NCI-H146 (cell line): ENCODE measurements at places on chromosomes 1 and 21.

DNA sequence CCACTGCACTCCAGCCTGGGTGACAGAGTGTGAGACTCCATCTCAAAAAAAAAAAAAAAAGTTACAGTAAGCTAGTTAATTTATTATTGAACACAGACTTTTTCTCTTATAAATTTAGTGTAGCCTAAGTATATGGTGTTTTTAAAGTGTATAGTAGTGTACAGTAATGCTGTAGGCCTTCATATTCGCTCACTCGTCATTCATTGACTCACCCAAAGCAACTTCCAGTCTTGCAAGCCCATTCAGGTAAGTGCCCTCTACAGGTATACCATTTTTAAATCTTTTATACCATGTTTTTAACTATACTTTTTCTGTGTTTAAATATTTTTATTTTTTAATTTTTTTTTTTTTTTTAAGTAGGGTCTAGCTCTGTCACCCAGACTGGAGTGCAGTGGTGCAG lies 12.1 kb downstream of the POU2F1 start:
- DNase-seq = no peak

DNA sequence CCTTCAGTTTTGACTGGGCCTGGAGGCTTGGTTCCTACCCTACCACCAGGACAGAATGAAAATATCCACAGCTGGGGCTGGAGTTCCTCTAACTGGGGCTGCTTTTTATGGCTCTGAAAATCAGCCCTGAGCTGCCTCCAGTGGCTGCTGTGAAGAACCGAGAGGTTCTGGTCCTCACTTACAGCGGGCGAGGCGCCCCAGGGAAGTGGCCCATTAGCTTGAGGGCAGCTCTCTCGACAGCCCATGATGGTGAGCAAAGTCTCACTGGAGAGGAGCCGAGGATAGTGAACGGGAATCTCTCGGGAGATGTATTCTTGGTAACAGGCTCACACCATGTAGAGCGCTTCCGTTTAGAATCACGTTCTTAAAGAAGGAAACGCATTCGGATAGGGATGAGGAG lies 459.7 kb downstream of the KIF26B start:
- DNase-seq = no peak

DNA sequence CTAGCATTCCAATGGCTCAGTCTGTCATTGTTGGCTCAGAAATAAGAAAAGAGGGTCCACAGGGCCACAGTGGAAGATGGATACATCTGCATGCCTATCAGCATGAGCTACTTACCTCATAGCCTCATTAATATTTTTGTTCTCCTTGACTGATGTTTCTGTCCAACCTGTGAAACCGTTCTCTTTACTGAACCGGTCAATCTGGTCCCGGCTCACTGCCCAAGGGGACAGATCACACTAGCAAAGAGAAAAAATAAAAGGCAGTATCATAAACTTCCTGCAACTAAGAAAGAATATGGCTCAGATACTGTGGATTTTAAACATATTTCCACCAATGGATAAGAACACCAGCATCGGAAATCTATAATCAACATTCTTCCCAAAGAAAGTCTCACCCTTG lies 4.7 kb downstream of the RAB29 start:
- no peak for DNase-seq

DNA sequence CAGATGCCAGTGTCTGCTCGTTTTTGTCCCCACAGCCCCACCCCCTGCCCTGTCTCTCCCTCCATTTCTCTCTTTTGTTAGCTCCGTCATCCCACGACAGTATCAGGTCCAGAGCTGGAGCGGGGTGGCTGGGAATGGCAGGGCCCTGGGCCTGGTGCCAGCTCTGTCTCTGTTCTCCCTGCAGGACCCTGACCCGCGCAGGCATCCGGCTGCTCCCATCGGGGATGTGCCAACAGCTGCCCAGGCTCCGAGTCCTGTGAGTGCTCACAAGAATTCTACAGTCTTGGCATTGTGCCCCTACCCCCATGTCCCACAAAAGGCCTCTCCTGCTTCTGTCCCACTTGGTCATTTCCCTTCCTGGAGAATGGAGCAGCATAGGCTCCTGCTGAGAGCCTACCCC lies 37.4 kb downstream of the UBE2T start:
- no peak for DNase-seq

GRCh38 chr1:82446955-82447354 lies 646.2 kb downstream of the ADGRL2 start:
- DNase-seq = no peak

DNA sequence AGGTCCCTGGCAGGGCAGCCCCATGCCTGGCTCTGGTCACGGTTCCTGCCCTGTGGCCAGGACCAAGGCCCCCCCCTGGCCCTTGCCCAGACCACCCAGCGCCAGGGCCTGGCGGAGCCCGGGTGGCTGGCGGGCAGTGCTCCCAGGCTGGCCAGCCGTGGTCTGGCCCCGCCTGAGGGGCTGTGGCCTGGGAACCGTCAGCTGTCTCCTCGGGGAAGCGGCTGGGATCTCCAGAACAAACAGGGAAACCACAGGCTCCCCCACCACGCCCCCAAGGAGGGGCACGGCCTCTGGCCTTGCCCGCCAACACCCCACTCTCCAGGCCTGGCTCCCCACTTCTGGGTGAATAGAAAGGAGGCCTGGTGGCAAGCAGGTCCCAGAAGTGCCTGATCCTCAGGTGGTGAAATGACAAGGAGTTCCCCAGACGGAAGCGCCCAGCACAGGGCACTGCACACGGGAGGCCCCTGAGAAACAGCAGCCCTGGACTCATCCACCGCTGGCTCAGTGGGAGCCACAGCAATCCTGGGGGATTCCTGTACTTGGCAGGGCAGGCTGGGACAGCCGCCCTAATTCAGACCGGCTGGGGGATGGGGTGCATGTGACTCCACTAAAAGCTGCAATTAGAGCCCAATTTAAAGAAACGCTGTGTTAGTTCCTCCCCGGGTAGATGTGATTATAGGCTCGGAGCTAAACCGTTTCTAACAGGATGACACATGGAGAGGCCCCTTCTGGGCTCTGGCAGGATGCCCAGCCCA lies 78.9 kb downstream of the RAP1GAP start:
- DNase-seq = peak; percentile 14

GRCh38 chr1:44318097-44319088 lies 36.7 kb downstream of the ERI3 start:
- DNase-seq = peak; percentile 29
